ENCODE measurements at places on chromosomes 1 and 21.

DNA sequence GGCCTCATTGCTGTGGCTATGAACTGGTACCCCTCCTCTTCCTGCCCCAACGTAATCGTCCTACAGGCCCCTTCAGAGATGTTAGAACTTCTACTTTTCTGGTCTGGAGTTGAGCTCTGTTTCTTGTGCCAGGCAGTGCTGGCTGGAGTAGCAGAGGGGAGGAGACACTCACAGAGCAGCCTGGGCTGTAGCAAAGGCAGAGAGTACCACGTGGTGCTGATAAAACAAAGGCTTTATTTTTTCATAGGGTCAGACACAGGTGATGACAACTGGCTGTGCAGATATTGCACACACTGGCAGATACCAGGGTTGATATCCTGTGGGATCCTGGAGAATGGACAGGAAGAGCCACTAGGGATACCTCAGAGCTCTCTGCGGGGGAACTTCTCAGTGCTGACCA lies 23.2 kb downstream of the CRCT1 start:
- no peak for DNase-seq

DNA sequence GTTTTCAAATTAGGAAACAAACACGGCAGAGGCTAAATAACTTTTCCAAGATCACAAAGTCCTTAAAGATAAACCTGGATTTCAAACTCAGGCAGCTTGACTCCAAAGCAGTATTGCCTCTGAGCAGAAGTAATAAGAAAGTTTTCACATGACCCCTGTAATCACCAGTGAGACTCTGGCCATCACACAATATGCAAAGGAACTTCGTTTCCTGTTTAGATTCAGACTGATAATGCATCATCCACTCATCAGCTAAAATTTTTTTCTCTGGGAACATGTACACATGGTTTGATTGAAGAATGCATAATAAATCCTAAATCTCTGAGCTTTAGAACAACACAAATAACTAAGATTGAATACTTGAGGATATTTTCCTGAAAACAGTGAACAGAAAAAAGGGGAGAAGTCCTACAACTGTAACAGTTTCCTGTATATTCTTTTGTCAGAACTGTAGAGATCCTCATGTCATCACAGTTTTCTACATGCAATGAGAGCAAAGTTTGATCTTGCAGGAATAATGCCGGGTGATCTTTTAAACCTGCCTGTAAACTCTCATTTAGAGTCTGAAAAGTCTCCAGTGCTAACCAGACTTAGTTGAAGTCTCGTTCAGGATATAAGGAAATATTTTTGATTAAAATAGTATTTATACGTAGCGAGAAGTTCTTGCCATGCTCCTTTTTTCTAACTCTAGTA lies 225.3 kb downstream of the SPATA17 start:
- no peak for DNase-seq

GRCh38 chr1:30668546-30669327 lies 54.6 kb downstream of the MATN1 start:
- DNase-seq, result no peak

DNA sequence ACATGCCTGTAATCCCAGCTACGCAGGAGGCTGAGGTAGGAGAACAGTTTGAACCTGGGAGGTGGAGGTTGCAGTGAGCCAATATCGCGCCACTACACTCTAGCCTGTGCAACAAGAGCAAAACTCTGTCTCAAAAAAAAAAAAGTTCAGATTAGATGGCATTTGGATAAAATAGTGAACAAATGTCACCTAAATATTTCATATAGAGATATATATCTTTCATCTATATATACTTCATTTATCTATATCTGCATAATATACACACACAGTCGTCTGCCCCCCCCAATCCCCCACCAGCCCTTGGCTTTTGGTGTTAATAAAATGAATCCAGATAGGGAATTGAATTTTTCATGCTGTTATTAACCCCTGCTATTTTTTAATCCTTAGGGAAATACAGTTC lies 5.0 kb downstream of the PPP1R15B start:
- DNase-seq, result no peak

DNA sequence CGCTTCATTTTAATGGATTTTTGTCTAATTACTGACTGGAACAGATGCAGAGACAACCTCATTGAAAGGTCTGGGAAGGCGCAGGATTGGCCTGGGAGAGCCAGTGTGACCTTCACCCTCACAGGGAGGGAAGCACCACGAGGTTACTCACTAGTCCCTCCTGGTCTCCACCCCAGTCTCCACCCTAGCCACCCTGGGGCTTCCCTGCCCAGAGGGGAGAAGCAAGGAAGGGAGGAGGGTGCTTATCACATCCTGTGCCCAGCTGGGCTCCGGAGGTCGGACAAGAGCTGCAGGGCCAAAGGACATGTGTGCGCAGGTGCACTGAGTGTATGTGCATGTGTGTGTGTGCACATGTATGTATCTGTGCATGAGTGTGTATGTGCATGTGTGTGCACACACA lies 220.1 kb upstream of the VAMP3 start:
- DNase-seq, result no peak

- no peak for DNase-seq
Observed at GRCh38 chr1:48228156-48228555, 5.6 kb downstream of the SLC5A9 start.

DNA sequence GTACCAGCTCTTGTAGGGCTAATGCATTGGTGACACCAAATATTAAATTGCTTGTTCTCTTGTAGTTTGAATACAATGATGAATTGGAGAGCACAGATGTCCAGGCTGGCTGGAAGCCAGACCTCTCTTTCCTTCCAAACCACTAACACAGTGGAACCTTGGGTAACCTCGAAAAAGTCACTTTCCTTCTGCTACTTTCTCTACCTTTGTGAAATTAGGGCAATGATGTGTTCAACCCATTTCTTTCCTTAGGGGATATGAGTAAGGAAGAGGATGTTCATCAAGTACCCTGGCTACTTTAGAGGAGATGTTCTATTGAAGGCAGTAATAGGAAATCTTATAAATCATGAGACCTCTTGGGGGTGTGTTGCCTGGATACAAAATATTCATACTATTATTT lies 55.7 kb downstream of the XCL2 start:
- no peak for DNase-seq

DNA sequence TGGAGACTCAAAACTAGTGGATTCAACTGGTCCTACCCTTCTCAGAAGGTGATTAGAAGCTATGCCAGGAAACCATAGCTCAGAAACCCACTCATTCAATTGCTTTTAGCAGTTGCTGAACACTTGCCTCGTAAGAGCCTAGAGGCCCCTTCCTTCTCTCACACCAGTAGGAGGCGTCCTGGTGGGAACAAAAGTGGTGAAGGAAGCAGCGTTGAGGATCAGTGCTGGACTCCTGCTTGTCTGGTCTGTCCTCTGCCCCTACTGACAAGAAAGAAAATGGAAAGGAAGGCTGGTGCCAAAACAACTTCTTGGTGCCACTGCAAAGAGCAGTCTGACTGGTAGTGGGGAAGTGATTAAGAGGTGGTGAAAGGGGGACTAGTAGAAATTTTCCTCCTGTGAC lies 269.7 kb downstream of the LMO4 start:
- no peak for DNase-seq

DNA sequence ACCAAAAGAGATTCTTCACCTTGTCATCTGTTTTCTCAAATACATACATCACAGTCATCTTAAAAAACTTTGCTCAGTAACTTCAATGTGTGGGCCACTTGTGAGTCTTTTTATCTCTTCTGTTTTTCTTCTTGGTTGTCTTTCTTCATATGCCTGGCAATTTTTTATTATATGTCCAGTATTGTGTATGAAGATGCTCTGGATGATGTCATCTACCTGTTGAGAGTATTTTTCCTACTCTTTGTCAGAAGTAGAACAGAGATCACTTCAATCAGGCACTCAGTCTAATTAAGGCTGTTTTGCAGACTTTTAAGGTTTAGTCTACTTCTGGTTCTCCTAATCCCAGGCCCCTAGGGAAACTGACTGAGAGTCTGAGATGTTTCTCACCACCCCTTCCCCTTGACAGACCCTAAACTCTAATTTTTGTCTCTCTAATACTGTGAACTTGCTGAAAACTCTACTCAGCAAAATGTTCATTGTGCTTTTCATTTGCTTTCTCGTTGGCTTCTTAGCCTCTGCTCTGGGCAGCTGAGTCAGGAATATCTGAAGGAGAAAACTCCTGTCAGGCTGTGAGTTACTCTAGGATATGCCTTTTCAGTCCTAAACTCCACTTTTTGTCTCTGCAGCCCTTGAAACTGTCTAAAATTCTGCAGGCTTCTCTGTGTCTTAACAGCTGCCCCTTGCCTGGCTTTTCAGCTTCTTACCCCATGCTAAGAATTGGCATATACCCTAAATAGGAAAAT lies 33.0 kb upstream of the DNAJC6 start:
- no peak for DNase-seq

DNA sequence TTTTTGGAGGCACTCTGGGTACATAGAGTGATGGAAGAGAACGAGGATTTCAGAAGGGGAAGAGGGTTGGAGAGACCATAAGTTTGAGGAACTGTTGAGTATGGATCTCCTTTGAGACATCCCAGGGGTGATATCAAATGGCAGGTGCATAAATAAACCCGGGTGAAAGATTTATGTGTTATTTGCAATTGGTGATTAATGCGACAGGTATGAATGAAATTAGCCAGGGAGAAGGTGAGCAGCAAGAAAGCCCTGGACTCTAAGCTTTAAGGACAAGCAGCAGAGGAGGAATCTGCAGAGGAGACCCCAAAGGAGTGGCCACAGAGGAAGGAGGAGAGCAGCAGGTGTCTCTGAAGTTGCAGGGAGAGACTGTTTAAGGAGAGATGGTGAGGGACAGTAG lies 8.8 kb upstream of the REN start:
- DNase-seq, result no peak

- no peak for DNase-seq
Observed at GRCh38 chr1:92515796-92516201, 29.1 kb upstream of the GFI1 start.

DNA sequence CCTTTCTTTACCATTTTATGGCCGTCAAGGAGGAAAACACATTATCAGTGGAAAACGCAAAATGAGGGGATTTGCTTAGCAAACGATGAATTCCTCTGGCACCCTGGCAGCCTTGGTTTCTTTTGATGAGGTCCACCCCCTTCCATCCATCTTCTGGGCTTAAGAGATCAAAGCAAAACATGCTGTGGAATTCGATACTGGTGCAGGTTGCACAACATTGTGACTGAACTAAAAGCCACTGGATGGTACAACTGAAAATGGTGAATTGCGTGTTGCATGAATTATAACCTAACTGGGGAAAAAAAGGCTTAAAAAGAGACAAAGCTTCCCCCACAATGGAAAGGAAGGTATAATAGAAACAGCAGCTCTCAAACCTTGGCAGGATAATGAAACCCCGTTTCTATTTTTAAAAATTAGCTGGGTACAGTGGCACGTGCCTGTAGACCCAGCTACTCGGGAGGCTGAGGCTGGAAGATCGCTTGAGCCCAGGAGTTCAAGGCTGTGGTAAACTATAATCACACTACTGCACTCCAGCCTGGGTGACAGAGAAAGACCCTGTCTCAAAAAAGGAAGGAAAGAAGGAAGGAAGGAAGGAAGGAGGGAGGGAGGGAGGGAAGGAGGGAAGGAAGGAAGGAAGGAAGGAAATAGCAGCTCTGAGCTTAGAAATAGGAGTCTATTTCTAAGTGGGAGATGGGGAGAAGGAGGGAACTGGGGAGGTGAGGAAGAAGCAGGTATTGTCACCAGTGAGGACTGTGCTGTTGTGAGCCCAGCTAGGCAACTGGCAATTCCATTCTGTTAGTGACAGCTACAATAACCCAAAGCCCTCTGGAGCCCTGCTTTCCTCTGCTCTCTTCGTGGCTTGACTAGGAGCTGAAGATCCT lies 29.0 kb upstream of the LGALS8 start:
- DNase-seq, result no peak

DNA sequence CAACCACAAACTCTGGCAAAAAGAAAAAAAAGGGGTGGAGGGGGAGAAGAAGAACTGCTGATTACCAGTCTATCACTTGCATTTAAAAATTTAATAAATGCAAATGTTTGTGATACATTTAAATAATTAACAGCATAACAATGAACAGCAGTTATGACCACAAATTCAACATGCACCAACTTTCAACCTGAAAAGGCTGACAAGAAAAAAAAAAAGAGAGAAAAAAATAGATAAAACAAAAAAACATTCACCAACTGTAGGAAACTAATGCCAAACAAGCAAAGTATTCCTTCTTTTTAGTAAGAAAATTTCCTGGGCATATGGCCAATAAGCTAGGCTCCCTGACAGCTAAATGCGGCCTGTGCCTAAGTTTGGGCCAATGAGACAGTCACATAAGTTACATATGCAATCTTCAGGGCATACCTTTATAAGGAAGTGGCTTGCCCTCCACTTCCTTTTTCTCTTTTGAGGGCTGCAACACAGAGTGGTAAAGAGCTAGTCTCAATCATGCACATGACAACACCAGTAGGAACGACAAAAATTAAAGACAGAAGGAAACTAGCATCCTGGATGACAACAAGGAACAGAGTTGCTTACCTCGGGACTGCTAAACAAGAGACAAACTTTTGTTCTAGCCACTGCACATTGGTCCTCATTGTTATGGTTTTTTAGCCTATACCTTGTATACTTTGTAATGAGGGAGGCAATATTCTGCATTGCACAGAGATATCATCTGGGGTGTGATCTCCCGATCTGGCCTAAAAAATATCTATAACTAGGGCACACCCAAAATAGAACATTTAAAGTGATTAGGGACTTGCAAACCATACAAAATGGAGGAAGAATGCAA lies 24.2 kb upstream of the PHTF1 start:
- DNase-seq, result no peak

DNA sequence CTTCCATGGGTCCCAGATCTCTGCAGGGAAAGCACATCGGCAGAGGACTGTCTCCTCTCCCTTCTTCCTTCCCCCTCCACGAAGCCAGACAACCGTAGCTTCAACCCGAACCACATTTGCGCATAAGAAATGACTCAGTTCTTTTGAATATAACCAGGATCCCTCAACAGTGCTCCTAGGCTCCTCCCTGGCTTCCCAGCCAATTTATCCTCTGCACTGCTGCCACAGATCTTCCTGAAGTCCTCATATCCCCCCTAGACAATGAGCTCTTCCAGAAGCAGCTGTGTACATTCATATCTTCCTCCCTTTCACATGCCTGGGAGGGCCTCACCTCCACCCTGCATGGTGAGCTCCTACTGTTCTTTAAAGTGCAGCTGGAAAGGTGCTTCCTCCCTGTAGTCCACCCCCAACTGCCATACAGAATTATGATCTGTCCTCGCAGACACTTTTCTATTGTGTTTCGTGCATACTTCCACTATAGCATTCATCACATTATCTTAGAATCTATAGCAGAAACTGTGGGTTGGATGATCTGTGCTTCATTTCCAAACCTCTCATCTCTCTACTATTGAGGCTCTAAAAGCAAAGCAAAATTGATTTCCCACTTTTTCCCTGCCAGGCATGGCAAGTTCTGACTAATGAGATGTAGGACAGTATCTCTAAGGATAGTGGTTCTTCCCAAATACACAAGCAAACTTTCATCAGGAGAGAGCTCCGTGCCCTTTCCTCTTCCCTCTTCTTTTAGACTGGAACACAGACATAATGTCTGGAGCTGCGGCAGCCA lies 179.3 kb upstream of the HMGB4 start:
- no peak for DNase-seq
